ENCODE measurements at places on chromosomes 1 and 21.
A peak's percentile ranks its signal among the peaks of the same experiment; 100 is the strongest.

DNA sequence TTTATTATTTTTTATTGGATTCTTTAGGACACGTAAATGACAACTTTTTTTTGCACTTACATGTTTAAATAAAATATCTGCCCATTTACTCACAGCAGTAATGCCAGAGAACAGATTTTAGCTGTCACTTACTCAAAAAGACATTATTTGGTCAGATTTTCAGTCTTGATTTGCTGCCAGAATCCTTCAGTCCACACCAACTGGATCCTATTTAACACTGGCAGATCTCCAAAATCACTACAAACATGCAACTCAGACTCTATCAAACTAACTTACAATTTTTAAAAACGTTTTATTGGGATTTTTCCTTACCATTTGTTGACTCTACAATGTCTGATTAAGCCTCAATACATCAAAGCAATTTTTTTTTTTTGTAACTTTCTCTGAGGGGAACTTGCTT, 11.1 kb downstream of the ATP6V1G3 start:
- DNase-seq: no peak

DNA sequence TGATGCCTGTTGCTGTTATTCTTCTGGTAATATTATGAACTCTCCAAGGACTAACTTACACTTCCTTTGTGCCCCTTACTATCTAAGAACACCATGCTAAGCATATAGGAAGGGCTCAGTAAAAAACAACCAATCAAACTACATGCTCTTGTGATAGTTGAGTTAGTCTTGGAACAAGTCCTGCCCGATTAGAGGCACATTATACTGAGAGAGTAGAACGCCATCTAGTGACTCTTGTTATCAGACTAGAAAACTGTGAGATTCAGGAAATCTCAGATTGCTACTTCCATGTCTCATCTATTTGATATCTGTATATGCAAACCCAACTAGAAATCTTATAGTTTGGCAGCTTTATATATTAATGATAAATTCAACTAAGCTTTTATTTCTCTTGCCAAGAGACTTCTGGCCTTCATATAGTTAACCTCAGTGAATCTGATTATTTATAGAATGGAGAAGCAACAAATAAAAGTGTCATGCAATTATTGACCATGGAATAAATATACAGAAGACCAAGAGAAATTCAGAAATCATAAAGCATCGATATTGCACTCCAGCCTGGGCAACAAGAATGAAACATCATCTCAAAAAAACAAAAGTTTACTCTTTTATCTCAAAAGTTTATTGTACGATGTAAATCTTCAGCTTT, 7.8 kb upstream of the SRRM1 start:
- DNase-seq: no peak

- no peak for DNase-seq
Observed at GRCh38 chr21:30326390-30326789, 6.3 kb upstream of the KRTAP26-1 start.

GRCh38 chr1:46571691-46572225, 20.3 kb upstream of the KNCN start:
- DNase-seq: no peak

DNA sequence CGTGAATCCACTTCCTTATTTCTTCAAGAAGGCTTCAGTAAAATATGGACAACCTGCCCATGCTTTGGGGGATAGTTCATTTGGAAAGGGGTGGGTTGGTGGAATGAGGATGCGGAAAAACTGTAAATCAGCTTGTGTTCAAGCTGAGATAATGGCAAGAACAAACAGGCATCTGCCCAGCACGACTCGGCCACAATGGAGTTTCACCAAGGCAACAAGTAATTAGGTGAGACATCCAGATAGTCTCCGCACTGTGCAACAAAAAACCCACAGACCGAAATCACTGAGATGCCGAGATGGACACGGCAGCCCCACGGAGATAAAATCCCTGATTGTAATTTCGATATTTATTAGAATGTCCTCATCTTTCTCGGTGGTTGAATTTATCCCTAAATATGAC, 455.2 kb downstream of the AJAP1 start:
- DNase-seq: no peak

GRCh38 chr1:53271446-53272090, 33.2 kb upstream of the MAGOH start:
- DNase-seq: no peak

GRCh38 chr1:2979191-2980072, 41.8 kb upstream of the ACTRT2 start:
- no peak for DNase-seq

DNA sequence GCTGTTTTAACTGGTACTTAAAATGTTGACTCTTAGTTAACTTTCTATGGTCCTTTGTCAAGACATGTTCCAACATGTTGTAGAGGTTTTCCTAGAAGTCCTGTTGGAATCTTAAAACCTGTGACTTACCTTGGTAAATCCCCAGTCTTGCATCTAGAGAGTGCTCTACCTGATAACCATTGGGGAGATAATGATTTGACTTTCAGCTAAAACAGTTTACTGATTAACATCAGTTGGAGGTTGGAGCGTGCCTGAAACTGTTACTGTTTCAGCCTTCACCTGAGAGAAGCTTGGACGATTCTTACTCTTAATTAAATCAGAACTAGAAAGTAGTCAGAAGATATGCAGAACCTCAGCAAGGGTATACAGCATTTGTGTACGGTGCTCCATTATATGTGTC, 8.8 kb downstream of the MDM4 start:
- no peak for DNase-seq

DNA sequence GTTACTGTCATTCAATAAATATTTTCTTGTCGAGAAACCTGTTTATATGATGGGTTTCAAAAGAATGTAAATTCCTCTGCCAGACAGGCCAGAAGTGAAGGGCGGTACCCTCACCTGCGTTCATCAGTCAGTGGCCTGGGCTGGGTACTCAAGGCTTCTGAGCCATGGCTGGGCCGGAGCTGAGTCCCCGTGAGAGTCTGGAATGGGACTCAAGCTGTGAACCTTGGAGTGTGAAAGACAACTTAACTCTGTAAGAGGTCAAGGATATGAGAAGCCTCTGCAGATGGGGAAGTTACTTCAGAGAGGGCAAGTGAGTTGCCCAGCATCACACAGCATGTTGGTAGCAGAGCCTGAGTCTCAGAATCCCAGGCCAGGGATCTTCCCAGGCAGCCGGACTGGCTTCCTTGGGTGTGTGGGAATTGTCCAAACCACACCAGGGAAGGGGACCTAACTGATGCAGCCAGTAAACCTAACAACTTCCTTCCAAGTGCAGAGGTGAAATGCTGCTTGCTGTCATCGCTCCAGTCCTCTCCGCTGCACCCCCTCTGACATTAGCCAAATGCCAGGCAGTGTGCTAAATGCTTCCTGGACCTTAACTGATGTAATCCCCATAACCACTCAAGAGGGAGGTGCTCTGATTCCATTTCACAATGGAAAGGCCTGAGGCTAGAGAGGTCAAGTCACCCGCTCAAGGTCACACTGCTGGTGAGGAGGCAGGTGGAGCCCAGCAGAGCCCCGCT, 4.8 kb downstream of the DISP3 start:
- no peak for DNase-seq

GRCh38 chr1:168343566-168343965, 62.9 kb downstream of the TBX19 start:
- DNase-seq: no peak

DNA sequence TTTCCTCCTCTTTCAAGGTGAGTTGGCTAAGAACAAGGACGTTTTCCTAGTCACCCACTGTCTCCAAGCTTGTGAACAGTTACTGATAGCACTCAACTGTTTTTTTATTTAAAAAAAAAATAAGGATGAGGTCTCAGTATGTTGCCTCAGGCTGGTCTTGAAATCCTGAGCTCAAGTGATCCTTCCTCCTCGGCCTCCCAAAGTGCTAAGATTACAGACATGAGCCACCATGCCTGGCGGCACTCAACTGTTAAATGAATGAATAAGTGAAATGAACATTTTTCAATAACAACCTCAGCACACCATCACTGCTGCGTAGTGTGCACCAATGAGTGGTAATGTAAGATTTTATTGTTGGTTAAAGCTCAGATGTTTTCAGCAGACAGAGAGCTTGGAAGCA, 214.1 kb upstream of the NRIP1 start:
- no peak for DNase-seq

- DNase-seq: no peak
Observed at GRCh38 chr1:26412180-26412840, 1.7 kb downstream of the LIN28A start.

DNA sequence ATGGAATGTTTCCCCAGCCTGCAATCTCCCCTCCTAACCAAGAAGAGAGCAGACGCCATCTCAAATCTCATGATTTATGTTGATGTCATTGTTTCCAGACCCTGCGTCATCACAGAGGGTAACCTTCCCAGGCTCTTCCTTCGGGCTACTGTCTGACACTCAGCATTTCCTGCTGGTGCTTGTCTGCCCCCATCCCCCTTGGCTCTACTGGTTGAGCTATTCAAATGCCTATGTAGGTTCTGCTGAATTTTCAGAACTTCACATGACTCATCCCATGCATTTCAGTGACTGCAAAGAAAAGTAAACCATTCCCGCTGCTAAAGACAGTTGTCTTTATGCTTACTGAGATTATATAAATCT, 24.8 kb upstream of the ITPKB start:
- DNase-seq: no peak

DNA sequence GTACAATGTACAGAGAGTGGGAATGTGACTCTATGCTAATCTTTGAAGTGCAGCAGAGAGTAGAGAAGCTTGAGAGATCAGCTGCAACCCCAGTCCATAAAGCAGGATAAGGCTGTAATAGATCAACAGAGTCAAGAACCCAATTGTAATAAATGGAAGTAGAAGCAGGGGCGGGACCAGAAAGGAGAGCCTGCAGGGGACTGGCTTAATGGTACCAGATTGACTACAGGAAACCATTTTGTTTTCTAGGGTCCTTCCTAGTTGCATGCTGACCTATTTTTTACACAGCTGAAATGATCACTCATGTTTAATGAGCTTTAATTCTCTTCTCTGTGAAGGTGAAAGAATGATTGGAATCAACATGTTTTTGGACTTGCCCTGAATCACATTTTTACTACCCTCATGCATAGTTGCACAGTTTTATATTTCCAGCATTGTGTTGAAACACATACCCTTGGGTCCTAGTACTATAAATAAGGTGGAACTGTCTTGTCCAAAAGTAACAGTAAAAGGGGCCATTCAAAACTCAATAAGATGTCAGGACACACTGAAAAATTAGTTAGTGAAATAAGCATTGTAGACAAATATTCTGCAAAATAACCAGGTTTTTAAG, 69.8 kb downstream of the GPR88 start:
- DNase-seq: no peak

DNA sequence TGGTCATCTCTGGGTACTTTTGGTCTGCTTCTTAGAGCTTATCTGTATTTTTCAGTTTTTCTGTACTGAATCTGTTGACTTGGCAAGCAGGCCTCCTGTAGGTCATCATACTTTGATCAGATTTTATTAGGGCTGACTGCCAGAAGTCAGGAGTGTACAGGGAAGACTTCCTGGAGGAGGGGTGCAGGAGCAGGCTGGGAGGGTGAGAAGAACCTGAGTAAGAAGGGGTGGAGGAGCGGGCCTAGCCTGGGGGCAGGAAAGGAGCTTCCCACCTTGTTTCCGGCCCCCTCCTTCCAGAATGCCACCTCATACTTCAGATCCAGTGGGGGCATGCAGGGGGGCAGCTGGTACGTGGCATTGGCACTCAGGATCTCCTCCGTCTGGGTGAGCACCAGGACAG, 18.3 kb upstream of the IL22RA1 start:
- DNase-seq: peak; percentile 37

DNA sequence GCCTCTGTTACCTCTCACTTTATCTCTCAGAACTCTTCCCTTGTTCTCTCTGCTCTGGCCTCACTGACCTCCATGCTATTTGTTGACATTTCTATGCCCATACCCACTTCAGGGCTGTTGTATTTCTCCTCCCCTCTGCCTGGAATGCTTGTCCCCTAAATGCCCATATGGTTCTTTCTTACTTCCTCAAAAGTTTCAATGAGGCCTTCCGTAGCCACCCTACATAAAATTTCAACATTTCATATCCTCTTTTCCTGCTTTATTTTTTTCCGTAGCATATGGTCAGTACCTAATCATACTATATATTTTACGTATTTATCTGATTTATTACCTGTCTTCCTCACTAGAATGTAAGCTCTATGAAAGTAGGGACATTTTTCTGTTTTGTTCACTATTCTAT, 47.1 kb upstream of the ZYG11A start:
- no peak for DNase-seq

DNA sequence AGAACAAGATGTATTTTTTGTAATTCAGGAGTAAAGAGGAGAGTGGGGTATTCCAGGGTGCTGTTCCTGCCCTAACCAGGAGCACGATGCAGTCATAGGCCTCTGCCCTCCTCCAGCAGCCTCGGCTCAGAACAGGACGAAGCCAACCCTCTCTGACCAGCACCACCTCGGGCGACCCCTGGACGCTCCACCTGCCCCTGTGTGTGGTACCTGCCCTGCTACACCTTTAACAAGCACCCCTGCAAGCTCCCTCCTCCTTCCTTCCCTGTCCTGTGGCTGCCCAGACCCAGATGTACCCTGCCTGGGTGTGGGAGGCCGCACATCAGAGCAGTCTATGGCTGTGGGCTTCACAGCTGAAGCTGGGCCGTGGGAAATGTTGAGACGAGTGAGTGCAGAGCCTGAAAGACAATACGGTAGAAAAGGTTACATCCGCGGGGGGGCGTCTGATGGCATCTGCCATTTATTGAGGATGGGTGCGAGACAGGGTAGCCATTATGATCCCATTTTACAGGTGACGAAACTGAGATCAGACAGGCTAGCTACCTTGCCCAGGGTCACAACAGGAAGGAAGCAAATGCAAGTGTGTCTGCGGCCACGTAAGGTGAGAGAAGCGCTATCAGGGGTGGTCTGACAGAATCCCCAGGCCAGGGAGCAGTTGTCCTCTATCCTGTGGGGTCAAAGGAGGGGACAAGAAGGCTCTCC, 4.6 kb downstream of the ERG start:
- DNase-seq: no peak

DNA sequence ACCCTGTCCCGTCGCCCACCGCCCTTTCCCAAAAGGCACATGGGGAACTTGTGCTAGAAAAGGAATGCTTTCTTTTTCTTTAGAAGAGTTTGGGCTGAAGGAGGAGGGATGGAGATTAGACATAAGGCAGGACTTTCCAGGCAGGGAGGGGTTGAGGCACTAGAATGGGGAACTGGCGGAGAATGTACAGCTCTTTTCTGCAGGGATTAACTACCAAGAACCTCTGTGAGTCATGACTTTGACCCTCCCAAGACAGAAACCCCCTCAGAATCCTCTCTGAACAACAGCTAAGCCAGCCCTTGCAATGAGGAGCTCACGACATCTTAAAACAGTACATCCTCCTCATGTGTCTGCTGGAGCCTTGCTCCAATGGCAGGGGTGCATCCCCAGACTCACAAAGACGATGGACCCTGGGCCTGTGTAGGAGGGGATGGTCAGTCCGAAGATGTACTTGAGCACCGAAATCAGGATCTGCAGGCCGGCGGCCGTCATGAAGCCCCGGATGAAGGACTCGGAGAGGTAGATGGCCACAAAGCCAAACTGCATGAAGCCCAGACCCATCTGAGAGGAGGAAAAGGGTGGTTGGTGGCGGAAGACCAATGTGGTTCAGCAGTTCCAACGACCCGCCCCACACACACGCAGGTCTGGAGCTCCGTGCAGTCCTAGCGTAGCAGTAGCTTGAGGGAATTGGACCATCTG, 13.6 kb downstream of the SLC26A9 start:
- no peak for DNase-seq

GRCh38 chr1:41340655-41341364, 20.4 kb upstream of the FOXO6 start:
- DNase-seq: no peak

- no peak for DNase-seq
Observed at GRCh38 chr1:77639056-77639455, 43.4 kb downstream of the ZZZ3 start.

- DNase-seq: no peak
Observed at GRCh38 chr1:50796272-50796671, 163.8 kb downstream of the FAF1 start.

Measured in mucosa of gallbladder (tissue), 1 donor.